ENCODE measurements at places on chromosomes 13 and 19.

DNA sequence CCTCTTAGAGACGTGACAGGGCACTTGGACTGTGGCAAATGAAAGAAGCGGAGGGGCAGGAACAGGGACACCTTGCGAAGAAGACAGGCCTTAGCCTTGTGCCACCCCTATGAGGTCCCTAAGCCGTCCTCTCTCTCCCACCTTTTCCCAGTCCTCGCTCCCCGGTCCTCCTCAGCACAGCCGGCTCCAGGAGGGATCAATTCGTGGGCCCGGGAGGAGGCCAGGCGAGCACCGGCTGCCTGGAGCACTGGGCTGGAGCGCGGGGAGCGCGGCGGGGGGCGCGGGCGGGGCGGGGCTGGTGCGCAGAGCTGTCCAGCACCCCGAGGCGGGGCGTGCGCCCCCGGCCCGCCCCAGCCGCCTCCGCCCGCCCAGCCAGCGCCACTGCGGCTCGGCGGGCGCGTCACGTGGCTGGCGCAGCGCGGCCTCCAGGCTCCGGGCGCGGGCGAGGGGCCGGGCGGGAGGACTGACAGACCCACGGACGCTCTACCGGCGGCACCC is at the start of gene LRP3:
TSS of gene LRP3 (plus strand) at position 466 of the 498 bp plus-strand sequence. CDS start 456 bp downstream, outside the sequence.
- peak; percentile 68 for DNase-seq

- no peak for DNase-seq
Measured at GRCh38 chr13:113670541-113670940, 3.5 kb downstream of the GRK1 start.

- no peak for DNase-seq
Measured at GRCh38 chr13:33910255-33910654, 92.3 kb downstream of the RFC3 start.

DNA sequence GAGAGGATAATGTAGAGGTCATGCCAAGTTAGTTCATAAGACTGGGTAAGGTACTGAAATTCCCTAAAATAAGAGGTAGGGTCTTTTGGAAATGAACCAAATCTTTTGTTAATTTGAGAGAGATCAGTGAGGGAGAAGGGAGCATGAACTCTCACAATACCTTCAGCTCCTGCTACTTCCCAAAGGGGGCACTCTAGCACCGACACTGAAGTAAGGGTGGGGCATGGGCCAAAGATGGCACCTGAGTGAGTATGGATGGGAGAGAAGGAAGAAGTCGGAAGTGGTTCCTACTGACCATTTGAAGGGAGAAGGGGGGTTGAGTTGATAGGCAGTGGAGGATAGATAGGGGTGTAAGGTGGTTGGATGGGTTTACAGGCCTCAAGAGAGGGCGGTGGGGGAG is 86.6 kb downstream of the ZNF737 start:
- DNase-seq: no peak

DNA sequence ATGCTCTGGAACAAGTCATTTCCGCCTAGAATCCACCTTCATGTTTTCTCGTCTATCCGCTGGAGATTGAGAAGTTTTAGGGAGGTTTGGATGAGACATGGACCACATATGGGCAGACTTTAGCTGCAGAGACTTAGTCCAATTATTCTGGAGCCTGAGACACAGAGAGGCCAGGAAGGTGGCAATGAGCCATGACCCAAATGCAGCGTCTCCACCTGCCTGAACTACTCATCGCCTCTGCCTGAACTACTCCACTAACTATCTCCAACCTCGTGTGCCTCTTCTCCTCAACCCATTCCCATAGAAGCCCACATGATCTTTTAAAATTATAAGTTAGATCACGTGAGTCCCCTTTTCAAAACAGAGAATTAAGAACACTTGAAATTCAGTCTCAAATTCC is 5.6 kb downstream of the PLEKHA4 start:
- no peak for DNase-seq

DNA sequence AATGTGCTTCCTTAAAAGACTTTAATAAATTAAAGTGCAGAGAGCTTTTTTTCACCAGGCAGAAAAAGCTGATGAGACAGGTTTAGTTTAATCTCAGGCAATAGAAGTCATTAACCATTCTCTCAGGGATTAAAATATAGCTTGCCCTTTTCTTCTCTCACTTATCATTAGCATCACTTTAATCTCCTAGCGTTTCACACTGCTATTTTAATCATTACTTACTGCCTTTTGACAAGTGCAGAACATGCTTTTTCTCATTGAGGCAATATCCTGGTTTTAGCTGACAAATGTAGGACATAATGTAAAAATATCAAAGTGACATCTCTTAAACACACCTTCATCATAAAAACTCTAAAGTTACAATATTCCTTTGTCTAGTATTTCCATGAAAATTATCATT is 94.6 kb downstream of the DACH1 start:
- no peak for DNase-seq

Data from AG20443 (cell line).